ENCODE measurements at places on chromosomes 7 and 10.

GRCh38 chr10:132882069-132882951 is 60.1 kb downstream of the CFAP46 start:
- no peak for DNase-seq

GRCh38 chr10:18473424-18474117 is 177.8 kb downstream of the NSUN6 start:
- DNase-seq = no peak

- DNase-seq = no peak
Measured at GRCh38 chr10:100745882-100746783, 751 bp downstream of the PAX2 start.

GRCh38 chr10:127935071-127935561 is 28.2 kb downstream of the PTPRE start:
- DNase-seq = no peak

- no peak for DNase-seq
Measured at GRCh38 chr7:12699299-12699698, 11.9 kb downstream of the ARL4A start.

Data from activated T-cell treated with anti-CD3 and anti-CD28 coated beads for 4 hours (primary cell).